Activated CD4-positive, alpha-beta memory T cell treated with anti-CD3 and anti-CD28 coated beads, Interleukin-2, amount 10 ng/mL, durations not matched to agents 7 days and 5 days (primary cell): ENCODE measurements at places on chromosomes 3 and 15. TPM values are rescaled to one million over a fixed set of nuclear protein-coding genes. Genes with fewer than 3 reads are reported as not detected.

- DNase-seq, result no peak
Measured at GRCh38 chr3:6721491-6721890, 139.4 kb upstream of the GRM7 start.

- DNase-seq, result no peak
Measured at GRCh38 chr15:101092156-101092866, 159.5 kb downstream of the CHSY1 start.

DNA sequence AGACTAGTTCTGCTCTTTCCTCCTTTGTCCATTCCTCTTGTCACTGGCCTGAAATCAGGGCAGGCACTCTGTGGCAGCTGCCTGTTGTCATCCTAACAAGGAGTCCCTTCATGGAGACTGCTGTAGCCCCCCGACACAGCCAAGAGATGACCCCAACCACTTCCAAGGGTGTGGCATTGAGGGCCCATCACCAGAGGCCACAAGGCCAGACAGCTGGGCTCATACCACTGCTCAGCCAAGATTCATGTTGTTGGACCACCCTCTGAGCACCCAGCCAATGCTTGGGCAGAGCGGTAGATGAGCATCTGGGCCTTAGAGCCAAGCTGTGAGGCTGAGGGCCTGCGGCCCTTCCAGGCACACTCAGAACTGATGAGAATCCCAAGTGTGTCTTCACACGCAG, 85.4 kb downstream of the EPHB1 start:
- DNase-seq, result no peak

GRCh38 chr3:33277193-33277882, at the start of gene FBXL2:
FBXL2 (plus strand) TSS chr3:33277442; CDS start chr3:33277513, 71 bp downstream.
- no peak for DNase-seq

DNA sequence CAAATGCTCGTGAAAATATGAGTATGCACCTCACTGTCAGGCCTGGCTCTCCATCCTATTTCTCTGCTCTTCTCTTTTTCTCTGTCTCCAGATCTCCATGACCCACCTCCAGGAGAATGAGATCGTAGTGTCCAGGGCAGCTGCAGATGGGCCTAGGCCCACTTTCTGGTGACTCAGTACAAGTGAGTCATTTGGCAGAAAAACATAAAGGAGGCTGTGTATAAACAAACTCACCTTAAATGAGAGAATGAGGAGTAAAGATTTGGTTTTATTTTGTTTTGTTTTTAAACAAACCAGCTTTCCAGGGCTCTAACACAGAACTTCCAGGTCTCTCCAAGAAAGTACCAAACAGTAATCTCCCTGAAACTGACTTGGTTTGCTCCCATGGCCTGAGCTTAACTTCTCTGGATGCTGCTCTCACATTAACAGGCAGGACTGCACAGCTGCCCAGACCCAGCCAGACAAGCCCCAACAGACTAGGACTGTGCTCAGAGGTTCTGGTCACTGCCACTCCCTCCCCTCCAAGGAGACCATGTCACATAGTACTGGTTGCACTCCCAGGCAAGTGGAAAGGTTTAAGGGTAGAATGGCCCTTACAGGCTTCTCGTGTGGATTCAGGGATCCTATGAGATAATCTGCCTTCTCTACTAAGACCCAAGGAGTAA, 1.5 kb upstream of the HEG1 start:
- no peak for DNase-seq

- no peak for DNase-seq
Measured at GRCh38 chr15:52098323-52098722, 14.3 kb downstream of the BCL2L10 start.

SPINT1 gene
- total RNA-seq, result 5.1 TPM

A4GNT gene
- not detected for total RNA-seq
